ENCODE measurements at places on chromosomes 12 and 14. TPM values are rescaled to one million over a fixed set of nuclear protein-coding genes. Genes with fewer than 3 reads are reported as not detected.

- DNase-seq, result no peak
These were observed 48.9 kb downstream of the C14orf132 start for GRCh38 chr14:96088074-96088473.

DNA sequence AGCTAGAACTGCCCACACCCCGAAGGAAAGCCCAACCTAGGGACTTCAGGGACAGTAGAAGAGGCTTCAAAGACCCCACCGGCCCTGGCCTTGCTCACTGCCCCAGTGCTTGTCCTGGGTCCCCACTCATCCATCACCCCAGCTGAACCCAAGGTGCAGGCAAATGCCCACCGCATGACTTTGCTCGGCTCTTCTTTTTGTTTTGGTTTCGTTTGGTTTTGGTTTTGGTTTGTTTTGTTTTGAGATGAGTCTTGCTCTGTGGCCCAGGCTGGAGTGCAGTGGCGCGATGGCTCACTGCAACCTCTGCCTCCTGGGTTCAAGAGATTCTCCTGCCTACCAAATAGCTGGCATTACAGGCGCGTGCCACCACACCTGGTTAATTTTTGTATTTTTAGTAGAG lies 9.0 kb downstream of the CCDC85C start:
- no peak for DNase-seq

GRCh38 chr14:51082349-51082748 lies 12.6 kb downstream of the TRIM9 start:
- no peak for DNase-seq

GRCh38 chr12:108581311-108582227 lies 16.3 kb downstream of the TMEM119 start:
- no peak for DNase-seq

DNA sequence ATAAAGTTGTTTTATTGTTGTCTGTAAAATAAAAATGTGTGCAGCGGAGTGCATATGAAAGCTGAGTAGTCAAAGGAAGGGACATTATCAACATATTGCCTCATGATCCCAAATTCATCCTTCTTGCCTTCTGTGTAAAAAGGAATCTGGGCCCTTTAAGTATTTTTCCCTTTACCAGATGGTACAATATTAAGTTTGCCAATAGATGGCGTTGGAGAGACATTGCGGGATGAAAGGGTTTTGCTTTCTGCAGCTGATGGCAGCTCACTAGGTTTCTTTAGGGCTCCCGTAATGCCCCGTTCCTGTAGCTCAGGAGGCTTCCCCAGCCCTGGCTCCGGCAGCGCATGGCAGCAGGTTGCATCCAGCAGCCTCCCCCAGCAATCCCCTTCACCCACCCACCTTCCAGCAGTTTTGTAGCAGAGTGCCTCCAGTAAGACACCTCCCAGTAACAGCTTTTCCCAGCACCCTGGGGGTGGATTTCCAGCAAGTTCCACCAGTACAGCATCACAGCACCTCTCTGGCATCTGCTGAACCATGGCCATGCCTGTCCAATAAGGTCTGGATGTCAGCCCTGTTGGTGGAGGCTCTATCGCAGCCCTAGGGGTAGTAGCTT lies 354.4 kb downstream of the MED13L start:
- DNase-seq, result no peak

DNA sequence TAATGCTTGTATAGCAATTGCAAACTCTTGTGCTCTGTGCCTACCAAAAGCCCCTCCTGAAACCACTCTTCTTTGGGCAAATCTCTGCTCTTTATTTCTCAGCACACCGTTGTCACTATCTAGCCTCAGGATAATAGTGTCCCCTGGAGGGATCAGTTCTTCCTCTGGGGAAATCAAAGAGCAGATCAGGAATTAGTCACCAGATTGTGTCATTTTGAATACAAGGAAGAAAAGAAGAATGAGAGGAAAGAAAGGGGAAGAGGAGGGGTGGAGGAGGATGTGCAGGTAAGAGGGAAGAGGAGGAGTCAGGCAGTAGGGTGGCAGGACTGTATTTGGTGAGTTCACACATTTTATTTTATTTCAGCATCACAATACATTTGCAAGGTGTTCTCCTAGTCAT lies 256.4 kb downstream of the GRIN2B start:
- DNase-seq, result no peak

GRCh38 chr12:124607681-124608425 lies 40.4 kb upstream of the NCOR2 start:
- DNase-seq, result no peak

- no peak for DNase-seq
These were observed 101.6 kb downstream of the PELI2 start for GRCh38 chr14:56219666-56220413.

DNA sequence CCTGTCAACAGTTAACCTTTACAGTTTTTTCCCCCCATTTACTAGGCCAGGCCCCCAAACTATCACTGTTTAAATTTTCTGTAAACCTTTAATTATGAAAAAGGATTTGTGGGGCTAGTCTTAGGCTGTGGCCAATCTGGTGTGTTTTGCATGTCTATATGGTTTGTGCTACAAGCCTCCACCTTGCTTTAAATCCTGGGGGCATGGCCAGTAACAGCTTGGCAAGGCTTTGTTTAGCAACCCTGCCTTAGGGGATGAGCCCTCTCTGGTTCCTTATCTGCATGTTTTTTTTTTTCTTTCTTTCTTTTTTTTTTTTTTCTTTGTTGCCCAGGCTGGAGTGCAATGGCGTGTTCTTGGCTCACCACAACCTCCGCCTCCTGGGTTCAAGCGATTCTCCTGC lies 102.7 kb downstream of the KCNMB4 start:
- no peak for DNase-seq

DNA sequence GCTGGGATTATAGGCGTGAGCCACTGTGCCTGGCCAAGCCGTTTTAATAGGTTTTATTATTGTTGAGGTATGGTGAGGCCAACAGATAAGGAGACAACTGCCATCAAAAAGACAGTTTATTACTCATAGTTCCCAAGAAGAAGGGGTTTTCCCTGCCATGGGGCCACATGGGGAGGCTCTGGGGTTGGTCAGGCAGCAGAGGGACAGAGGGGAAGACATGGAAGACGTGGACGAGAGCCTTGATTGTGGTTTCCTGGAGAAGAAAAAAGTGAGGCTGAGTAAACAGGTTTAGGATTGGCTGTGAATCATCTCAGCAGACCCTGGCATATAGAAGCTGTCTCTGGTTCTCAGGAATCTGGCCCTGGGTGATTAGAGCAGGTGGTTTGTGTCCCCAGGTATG lies 69.9 kb downstream of the FOXN4 start:
- no peak for DNase-seq

GRCh38 chr14:85856430-85856829 lies 326.5 kb downstream of the FLRT2 start:
- no peak for DNase-seq

DNA sequence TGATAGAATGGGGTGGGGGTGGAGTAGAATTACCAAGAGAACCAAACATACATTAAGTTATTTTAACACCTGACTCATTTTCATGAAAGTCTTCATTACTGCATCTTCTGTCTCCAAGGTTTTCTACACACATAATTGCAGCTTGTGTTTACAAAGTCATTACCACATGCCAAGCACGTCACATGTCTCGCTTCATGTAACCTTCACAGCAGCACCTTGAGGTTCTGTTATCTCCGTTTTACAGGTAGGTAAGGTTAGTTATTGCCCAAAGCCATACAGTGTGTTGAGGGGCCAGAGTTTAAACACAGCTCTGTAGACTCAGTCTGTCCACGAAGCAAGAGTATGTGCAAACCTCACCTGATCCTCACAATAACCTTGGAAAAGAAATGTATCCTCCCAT lies 64.3 kb upstream of the RBM19 start:
- DNase-seq, result no peak

CLBA1 gene
- total RNA-seq, result 8.6 TPM

MAP1LC3B2 gene
- total RNA-seq, result 7.1 TPM

BICDL1 gene
- total RNA-seq, result 74.3 TPM

C1QL4 gene
- total RNA-seq, result not detected

TUNAR gene
- total RNA-seq, result 24.0 TPM

CD69 gene
- not detected for total RNA-seq

TFCP2 gene
- 29.5 TPM for total RNA-seq

C3AR1 gene
- total RNA-seq, result 6.0 TPM

HDAC7 gene
- total RNA-seq, result 30.5 TPM

FOXA1 gene
- not detected for total RNA-seq
